Stimulated activated CD8-positive, alpha-beta memory T cell treated with anti-CD3 and anti-CD28 coated beads, Interleukin-15, amount 100 ng/mL, for 4 hours (primary cell): ENCODE measurements at places on chromosomes 5 and 9.

DNA sequence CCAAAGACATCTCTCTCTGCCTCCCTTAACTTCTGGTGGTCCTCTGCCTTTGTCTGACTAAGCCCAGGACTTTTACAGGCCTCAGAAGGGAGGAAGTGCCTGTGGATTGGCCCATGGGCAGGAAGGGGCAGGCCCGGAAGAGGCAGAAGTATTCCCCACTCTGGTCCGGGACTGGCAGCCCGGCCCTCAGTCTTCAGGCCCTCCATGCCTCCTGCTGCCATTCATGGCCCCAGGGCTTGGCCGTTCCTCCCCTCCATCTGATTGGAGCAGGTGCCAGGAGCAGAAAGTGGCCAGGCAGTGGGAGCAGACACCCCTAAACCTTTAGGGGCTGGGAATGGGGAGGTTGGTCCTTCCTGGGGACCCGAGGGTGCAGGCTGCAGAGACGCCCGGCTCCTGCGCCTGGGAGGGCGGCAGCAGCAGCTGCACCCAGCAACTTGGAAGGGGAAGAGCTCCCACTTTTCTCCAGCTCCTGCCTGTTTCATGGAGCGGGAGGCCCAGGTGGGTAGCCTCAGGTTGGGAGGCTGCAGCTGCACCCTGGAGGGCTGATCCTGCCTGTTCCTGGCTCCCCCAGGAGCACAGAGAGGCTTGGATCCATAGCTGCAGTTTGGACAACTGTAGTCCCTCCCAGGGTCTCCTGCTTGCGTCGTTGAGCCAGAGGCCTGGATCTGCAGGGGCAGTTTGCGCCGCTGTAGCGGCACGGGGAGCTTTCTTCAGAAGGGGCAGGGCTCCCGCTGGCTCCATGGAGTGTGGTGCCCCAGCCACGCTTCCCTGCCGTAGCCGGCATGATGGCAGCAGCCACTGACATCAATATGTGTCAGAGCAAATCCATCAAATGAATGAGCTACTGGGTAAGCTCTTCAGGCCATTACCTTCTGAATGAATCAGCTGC is 661.5 kb upstream of the NUDT12 start:
- DNase-seq = no peak

DNA sequence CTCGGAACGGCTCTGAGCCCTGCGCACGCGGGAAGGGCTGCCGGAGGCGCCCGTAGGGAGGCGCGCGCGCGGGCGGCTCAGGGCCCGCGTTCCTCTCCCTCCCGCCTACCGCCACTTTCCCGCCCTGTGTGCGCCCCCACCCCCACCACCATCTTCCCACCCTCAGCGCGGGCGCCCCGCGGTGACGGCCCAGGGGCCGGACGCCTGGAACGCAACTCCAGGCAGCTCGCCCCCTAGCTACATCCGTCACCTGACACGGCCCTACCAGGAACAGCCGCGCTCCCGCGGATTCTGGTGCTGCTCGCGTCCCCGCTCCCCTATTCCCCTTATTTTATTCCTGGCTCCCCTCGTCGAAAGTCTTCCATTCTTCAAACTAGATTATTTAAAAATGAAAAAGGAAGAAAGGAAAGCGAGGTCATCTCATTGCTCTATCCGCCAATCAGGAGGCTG is at the start of gene CDKN2B-AS1:
TSS of gene CDKN2B-AS1 (plus strand) at position 236 of the 450 bp plus-strand sequence.
- DNase-seq = no peak

- DNase-seq = no peak
Measured at GRCh38 chr5:140674211-140674610, 835 bp upstream of the DND1 start.

GRCh38 chr9:35566417-35566816 is 38.6 kb upstream of the TESK1 start:
- no peak for DNase-seq

DNA sequence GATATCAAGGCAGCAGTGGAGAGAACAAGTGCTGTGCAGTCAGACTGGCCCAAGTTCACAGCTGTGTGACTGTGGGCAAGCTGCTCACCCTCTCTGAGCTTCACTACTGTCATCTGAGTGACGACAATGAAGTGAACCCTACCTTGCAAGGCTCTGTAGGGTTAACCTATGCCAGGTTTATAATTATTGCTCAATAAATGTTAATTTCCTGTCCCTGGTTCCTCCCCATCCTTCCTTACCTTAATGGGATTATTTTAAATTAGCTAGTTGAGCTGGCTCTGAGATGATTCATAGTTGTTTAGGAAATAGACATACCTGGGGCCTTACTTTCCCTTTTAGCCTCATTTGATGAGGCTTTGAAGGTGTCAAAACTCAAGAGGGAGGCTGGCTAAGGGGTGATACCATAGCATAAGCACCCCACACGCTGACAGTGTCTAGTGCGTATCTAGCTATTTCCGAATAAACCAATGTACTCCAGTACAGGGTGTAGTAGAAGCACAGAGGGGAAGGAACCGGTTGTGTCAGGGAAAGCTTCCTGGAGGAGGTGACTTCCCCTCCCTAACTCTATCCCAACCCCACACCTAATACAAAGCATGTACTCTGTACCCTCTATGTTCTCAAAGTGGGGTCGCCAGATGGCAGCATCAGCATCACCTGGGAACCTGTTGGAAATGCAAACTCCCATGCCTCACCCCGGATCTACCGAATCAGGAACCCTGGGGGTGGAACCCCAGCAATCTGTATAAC is 63.3 kb upstream of the SLC25A51 start:
- no peak for DNase-seq

GRCh38 chr5:56479696-56480077 is 246.6 kb upstream of the ANKRD55 start:
- DNase-seq = no peak

GRCh38 chr9:95478335-95478734 is 38.4 kb downstream of the PTCH1 start:
- no peak for DNase-seq

DNA sequence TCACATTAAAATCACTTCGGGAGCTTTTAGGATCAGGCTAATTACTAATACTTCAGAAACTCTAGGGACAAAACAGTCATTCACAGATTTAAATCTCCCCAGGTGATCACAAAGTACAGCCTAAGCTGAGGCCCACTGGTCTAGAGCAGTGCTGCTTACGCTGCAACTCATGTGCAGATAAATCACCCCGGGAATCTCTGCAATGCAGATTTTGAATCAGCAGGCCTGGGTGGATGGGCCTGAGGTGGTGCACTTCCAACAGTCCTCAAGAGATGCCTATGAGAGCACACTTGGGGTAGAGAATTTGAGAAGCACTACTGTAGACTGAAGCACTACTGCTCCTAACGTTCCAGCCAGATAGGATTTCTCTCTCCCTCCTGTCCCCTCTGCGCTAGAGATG is 28.4 kb downstream of the CSF1R start:
- no peak for DNase-seq

DNA sequence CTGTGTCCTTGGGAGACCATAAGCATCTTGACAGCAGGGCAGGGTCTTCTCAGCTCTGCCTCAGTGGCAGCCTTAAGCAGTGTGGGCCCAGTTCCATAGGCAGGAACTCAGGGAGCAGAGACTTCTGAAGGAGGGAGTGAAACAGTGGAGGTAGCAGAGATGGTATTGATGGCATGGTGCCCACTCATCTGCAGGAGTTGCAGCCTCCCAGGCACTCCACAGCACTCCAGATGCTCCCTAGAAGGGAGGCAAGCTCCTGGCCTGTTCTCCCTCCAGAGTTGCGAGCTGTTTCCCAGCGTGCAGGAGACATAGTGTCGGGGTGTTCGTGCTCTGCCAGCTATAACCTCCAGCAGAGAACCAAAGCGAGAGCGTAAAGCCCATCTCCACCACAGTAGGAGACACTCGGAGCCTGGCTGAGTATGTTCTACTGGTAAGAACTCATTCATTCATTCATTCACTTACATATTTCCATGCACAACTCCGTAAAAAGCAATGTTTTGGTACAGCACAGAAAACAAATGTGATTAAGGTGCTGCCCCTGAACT is 31.4 kb upstream of the UNC5A start:
- no peak for DNase-seq

DNA sequence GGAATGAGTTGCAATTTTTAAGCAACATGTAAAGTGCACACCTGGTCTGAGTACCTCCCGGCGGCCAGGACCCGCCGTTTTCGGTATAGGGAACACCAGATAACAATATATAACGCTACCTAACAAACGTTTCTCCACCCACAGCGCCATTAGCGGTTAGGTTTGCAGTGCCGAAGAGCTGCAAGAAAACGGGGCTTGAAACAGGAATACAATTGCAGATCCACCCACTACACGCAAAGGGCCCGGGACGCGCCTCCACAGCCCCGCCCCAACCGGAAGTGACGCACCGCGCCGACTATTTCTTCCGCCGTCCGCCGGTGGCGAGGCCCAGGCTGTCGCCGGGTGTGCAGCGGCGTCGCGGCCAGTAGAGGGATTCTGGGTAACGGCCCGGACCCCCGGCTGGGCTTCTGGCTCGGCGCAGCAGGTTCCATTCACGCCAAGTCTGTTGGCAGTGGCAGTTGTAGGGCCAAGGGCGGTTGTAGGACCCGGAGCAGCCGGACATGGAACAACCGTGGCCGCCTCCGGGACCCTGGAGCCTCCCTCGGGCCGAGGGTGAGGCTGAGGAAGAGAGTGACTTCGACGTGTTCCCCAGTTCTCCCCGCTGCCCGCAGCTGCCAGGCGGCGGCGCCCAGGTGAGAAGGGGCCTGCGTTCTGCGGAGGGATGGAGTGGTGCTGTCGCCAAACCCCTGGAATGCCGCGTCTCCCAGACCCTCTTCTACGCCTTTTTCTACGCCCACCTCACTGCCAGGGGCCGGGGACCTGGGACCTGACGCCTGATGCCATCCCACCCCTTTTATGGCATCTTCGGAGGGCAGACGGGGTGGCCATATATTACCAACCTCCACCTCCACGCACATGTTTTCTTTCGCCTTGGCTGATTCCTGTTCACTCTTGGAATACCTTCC is at the start of gene CDC37L1:
TSS of gene CDC37L1 (plus strand) at position 302 of the 905 bp plus-strand sequence. CDS start at position 501, 199 bp downstream.
- peak; percentile 97 for DNase-seq

GRCh38 chr5:64637837-64638443 is 52.4 kb upstream of the SHISAL2B start:
- no peak for DNase-seq

GRCh38 chr5:179553875-179554274 is 3.5 kb downstream of the RUFY1 start:
- DNase-seq = no peak

GRCh38 chr9:109640580-109641371 is 139.2 kb upstream of the PALM2AKAP2 start:
- DNase-seq = no peak

DNA sequence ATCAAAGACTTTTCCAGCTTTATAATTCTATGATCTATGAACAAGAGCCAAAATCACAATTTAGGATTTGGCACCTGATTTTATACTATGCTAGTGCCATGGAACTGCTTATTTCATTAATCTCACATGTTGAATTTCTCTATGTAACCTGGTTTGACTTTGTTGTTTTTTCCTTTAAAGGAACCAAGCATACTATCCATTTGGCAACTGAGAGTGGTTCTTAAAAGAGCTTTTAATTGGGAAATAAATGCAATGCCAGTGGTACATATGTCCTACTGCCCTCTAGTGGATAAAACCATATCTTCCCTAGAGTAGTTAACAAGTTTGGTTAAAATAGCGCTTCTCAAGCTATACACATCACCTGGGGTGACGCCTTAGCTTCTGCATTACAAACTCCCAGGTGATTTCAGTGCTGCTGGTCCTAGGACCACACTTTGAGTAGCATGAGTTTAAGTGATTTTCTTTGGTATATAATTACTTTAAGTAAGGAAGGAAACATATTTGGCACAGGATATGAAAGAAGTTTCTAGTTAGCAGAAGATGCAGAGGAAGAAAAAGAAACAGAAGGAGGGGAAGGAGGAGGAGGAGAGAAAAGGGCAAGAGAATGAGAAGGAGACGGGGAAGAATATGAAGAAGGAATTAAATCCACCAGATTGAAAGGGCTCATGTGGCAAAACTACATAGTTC is 56.8 kb downstream of the FGF10 start:
- DNase-seq = no peak

- DNase-seq = no peak
Measured at GRCh38 chr5:153520952-153521351, 30.5 kb downstream of the GRIA1 start.

DNA sequence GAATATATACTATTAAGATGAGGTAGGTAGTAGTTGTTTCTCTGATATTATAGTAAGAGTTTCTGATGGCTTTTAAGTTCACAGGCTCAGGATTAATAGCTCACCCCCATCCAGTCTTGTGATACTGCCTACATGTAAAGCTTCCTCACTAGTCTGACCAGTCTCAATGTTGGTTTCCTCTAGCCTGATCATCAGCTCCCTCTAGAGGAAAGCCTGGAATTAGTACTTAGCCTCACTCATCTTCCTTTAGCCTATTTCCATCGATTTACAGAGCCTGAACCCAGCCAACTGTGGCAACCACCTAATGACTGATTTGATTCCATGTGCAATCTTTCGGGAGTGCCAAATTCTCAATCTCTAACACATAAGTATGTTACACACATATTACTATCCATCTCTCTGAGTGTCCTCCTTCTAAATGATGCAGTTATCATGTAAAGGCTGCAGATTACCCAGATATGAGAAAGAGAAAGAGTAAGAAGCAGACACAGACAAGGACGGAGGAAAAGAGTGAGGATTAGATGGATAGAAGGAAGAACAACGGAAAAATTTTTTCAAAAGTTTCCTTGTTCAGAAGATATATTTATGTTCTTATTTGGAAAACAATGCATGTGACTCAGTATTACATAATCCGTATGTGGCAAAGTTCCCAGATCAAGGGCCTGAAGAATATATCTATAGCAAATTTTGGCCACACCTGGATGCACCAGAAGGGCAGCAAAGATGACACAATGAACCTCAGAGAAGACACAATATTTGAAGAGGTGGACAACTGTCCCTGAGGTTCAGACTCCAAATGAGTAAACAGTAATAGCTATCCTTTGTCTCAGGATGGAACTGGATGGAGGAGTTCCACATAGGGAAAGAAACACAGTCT is 333.7 kb downstream of the ELAVL2 start:
- DNase-seq = no peak

DNA sequence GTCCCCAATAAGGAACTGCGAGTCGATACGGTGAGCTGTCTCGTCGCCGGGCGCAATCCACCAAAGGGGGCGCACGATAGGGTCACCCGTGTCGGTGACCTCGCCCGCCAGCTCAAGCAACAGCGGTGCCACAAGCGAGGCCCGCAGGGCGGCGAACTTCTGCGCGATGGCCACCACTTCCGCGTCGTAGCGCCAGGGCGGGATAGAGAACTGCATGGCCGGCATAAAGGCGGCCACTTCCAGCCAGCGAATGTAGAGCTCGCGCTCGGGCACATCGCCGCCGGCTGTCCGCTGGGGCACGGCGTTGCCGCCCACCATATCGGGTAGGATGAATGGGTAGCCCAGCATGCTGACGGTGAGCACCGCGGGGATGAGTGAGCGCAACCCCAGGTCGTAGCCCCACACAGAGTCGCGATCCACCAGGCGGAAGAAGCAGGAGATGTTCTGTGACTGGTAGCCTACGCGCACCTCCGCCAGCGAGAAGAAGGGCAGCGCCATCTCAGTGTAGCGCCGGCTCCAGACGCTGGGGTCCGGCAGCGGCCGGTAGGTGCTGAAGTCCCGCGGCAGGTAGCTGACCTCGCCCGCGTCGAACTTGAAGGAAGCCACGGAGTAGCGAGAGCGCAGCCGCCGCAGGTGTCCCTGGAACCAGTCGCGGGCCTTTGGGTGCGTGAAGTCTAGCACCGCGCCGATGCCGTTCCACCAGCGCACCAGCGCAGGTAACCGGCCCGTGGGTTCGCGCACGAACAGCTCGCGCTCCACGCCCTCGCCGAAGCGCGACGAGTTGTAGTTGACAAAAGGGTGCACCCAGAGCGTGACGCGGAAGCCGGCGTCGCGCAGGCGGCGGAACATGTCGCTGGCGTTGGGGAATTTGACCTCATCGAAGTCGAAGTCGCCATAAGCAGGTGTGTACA is 5.5 kb downstream of the MYORG start:
- no peak for DNase-seq
